ENCODE measurements at places on chromosomes 11 and 22.

- no peak for DNase-seq
Observed at GRCh38 chr11:33772870-33773269, 1.4 kb downstream of the FBXO3 start.

DNA sequence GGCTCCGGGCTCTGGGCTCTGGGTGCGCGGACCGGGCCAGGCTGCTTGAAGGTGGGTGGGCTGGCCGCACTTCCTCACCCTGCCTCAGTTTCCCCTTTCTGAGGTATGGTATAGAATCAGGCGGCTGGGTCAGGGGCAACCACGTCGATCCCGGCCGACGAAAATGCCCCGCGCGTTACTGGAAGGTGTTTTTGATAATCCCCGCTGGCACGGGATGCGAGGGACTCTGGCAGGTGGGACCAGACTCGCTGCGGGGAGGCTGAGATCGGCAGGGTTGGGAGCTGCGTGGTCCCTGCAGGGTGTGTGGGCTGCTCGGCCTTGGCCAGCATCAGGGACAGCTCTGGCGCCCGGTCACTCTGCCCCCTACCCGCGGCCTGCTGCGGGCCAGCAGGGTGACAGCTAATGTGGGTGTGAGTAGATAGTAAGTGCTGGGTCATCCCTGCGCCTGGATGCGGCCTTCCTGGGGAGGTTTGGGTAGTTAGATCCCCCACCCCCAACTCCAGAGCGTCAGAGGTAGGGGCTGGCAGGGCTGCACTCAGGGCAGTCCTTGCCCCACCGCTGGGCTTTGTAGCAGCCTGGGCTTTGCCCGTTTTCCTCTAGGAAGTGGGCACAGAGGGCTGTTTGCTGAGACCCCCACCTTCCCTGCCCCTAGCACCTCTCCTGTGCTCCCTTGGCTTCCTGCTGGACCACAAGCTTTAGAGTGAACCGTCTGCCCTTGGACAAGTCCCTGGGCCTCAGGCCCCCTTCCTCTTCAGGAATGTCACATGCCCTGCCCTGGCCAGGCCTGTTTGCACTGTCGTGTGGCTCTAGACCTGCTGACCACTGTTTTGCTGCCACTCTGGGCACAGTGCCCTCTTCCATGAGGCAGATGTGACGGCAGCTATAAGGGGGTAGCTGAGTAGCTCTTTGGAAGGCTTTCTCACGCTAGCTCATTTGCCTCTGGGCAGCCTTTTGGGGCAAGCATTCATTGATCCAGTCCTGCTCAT lies 579 bp downstream of the TANGO2 start:
- no peak for DNase-seq

DNA sequence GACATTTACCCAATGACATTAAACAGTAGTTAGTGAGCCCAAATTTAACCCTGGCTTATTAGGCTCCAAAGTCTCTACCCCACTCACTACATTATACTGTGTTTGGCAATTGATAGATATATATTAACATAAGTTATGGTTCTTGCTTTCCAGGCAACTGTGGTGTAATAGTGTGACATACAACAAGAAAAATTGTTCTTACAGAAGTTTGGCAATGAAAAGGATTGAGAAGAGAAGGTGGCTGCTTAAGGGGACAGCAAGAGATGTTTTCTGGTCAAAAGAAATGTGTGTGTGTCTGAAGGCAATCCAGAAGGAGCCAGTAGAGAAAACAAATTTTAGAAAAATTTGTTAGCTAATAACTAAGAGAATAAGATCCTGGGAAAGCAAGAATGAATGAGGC lies 132.4 kb downstream of the SWAP70 start:
- DNase-seq, result no peak

DNA sequence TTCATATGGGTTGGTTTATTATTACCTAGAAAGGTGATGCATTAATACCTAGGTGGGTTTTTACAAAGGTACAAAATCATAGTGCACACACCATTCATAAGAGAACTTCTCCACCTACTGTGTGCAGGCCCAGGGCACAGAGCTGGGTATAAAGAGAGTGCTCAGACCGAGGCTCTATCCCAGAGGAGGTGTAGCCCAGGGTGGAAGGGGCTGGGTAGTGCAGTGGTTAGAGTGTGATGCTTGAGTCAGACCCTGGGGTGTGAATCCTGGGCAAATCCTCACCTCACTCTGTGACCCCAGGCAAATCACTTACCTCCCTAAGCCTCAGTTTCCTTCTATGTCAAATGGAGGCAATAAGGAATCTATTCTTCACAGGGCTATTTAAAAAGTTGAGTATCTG lies 32.2 kb downstream of the PARVG start:
- no peak for DNase-seq

GRCh38 chr11:103700622-103701021 lies 335.8 kb upstream of the DDI1 start:
- DNase-seq, result peak; percentile 75

DNA sequence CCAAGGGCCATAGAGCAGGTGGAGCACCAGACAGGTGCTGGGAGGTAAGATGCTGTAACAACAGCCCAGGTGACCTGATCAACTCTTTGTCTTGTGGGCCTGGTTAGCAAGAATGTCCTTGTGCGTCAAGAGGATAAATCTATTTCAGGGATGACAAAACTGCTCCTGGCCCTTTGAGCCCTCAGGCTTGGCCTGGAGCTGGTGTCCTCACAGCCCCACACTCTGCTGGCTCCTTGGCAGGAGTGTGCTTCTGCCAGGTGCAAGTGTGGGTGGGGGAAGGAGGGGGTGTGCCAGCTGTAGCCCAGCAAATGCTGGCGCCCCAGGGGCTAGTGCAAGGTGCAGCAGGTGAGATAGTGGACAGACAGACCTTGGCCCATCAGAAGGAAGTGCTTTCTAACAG lies 19.5 kb downstream of the AMPD3 start:
- DNase-seq, result no peak

DNA sequence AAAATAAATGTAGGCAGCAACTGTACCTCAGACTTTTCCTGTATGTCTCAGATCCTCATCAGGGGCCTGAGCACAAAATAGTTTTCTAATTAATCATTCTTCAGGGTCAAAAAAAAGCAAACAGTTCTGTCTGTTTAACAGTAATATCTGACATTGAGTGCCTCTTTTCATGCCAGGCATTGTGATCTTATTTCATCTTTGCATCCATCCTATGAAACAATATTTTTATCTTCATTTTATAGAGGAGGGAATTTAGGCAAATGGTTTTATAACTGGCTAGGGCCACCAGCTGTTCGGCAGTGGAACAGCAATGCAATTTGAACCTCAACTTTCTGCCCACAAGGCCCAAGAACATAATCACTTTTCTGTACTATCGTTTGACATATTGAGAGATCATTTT lies 145.6 kb downstream of the WNT7B start:
- no peak for DNase-seq

- no peak for DNase-seq
Observed at GRCh38 chr11:1875093-1875850, 16.4 kb downstream of the PRR33 start.

DNA sequence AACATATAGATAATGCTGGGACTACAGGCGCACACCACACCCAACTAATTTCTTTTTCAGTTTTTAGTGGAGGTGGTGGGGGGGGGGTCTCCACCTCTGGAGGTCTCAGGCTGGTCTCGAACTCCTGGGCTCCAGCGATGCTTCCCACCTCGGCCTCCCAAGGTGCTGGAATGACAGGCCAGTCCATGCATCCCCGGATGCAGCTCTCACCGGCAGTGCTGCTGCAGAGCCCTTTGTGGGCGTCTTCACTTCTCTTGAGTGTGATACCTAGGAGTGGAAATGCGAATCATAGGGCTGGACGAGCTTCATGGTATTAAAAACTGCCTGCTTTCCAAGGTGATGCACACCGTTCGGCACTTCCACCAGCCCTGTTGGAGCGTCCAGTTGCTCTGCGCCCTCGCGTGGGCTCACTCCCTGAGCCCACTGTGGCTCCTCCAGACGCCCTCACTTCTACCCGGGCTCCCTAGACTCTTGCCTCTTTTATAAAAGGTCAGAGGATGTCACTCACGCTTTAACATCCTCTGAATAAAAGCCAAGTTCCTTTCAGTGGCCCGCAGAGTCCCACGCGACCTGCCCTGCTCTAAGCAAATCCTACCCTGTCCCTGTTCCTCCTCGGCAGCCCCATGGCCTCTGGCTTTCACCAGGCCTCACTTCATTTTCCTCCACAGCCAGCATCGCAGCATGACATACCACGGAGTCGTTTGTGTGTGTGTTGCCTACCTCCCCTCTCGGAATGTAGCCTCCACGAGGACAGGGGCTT lies 837 bp upstream of the BID start:
- no peak for DNase-seq
